Activated CD8-positive, alpha-beta memory T cell treated with anti-CD3 and anti-CD28 coated beads for 1 hour (primary cell): ENCODE measurements at places on chromosomes 1 and 21.

DNA sequence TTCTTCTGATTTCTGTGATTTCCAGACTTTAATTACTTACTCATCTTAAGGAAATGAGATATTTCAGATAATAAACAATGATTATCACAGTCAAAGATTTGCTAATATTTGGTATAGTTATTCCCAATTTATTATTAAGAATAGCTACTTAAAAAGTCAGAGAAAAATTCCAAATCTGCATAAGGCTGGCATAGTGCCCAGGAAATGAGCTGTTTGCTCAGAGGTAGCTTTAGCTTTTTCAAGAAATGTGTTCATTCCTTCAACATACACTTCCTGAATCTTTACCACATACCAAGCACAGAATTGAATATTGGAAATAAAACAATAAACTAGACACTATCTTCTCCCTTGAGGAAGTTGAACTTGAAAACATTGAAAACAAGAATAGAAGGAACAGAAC lies 44.3 kb upstream of the KCNK1 start:
- no peak for DNase-seq

GRCh38 chr1:187871177-187871845 lies 1042.6 kb downstream of the PLA2G4A start:
- no peak for DNase-seq

DNA sequence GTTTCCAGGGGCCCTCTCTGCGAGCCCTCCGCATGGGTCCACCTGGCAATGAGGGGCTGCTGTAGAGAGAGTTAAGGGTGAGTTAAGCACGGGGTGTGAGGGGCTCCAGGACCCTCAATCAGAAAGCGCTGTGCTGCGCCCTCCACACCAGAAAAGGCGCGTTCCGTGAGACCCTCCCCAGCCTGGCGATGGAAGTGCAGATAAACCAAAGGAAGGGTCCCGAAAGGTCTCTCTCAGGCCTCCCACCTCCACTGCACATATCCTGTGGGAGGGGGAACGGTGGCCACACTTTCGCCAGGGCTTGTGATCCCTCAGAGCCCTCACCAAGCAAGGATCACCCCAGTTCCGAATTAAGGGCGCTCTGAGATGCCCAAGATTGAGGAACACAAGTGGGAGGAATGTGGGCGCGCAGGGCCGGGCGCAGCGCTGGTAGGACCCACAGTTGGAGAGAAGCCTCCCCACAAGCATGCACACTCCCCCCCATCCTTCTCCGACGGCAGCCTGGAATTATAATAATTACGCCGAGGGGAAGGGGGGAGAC lies 1.1 kb downstream of the WNT3A start:
- no peak for DNase-seq

GRCh38 chr1:191290441-191290840 lies 812.8 kb upstream of the BRINP3 start:
- DNase-seq = no peak

- no peak for DNase-seq
Measured at GRCh38 chr1:222038971-222039370, 297.1 kb upstream of the DUSP10 start.

DNA sequence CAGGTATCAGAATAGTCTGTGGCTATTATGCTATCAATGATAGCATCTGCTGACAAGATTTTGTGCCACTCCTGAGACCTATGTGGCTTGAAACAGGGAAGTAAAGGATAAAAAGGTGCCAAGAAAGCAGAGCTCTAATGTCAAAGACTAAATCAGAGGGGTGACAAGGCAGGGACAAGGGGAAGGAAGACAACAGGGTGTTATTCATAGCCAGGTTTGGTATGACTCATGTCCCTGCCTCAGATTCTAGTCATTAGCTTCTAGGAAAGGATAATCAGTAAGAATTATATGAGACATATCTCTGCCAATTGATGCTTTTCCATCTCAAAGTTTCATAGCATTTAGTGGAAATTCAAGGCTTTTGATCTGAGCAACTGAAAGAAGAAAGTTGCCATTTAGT lies 31.8 kb upstream of the PLD5 start:
- DNase-seq = no peak

DNA sequence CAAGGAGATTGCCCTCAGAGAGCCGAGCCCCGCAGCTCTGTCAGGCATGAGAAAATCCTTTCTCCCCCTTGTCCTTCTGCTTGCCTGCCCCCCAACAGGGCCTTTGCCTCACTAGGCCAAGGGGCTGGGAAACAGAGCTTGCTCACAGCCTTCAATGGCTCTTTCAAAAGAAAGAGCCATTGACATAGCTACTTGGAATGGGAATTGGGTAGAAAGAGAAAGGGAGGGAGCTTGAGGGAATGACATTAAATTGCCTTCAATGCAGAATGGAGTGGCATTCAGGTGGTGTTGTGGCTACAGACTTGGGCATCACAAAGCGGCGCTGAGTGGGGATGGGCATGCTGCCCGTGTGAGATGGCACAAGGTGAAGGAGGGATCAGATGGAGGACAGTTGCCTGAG lies 13.2 kb downstream of the SYT11 start:
- no peak for DNase-seq

DNA sequence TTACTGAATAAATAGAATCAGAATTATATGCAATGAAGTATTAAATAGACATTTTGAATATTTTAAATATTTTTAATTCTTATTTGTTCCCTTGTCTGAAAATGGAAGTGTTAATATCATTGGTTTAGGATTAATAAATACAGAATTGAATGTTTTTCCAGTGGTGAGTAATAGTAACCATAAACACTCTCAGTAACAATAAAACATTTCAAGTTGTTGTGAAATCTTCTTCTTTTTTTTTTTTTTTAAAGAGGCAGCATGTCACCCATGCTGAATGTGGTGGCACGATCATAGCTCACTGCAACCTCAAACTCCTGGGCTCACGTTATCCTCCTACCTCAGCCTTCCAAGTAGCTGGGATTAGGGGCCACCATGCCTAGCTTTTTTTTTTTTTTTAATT lies 86.2 kb upstream of the ZBTB18 start:
- no peak for DNase-seq

DNA sequence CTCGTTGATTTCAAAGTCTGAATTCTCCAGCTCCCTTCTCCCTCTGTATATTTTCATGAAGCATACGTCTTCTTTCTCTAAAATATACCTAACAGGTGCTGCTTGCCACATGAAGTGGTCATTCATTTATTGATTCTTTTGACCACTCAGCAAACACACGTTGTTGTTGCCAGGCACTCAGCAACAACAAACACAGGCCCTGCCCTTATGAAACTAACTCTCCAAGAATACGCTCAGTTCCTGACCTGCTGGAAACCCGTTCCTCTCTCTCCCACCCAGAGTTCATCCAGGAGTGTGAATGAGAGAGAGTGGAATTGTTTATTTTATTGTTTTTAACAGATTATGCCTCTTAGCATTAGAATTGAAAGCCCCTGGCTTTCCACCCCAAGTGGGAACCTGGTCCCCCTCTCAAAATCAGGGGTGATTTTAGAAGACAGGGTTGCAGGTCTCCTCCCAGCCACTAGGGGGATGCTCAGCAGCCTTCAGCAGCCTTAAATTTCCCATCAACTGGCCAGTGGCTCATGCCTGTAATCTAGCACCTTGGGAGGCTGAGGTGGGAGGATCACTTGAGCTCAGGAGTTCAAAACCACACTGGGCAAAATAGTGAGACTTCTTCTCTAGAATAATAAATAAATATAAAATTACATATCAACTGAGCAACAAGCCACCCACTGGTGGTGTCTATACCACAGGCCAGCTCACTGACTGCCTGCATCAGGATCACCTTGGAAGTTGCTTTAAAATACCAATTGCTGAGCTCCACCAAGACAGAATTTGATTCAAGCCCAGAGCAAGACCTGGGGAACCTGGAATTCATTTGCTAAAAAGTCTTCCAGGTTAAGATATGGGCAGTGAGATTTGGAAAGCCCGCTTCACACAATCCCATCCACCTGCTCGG lies 181.0 kb upstream of the KLHDC7A start:
- DNase-seq = no peak

DNA sequence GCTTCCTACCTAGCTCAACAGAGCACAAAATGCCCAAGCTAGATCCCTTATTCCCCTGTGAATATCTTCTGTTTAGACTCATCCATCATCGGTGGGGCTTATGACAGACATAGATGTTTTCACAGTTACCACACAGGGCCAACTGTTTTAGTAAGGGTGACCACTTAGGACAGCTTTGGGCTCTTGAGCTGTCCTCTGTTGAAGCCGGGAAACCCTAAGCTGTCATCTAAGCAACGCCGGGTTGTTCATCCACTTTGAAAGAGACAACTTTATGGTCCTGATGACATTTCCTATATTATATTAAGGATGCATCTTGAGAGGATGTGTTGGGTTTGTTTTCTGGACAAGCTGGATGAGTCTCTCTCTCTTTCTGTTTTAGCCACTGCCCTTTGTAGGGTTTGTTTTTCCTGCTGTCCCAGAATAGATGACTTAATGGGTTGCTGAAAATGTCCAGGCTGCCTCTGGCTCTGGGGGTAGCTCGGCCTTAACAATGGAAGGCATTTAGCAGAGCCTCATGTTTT lies 110.5 kb upstream of the UBE2U start:
- DNase-seq = no peak

DNA sequence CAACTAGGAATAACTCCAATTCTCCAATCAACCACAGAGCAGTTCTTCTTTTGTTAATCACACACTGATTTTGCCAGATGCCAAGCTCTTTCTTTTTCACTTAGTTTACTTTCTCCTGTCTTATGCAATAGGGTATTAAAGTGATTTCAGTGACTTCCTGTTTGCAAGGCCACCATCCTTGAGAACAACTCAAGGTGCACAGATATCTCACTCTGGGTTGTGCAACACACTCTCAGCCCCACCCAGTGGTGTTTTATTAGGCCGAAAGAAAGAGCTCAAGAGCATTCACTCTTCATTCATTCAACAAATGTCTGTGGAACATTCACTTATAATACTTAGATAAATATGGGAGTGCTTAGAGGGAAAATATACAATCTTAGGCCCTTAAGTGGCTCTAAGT lies 352.5 kb downstream of the ZNF326 start:
- DNase-seq = no peak

DNA sequence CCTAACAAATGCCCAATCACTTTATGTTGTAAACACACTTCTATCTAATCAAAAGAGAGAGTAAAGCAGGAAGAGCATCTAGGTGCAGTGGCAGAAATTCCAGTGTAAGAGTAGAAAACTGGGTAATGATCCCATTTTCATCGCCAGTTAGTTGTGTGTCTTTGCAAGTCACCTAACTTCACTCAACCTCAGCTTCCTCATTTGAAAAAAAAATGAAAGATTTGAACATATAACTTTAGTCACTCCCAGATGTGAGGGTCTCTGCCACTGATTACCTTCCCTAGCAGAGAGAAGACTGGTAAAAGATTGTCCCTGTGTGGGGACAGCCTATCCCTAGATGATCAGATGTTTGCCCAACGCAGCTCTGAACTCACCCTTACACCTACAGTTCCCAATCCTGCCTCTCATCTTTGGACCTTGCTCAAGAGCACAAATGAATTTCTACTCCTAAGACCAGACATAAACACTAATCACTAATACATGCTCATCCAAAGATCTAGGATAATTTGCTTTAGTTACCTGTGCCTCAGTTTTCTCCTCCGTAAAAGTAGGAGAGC lies 25.2 kb upstream of the DUSP23 start:
- no peak for DNase-seq

- no peak for DNase-seq
Measured at GRCh38 chr21:31222142-31222541, 121.9 kb downstream of the TIAM1 start.

GRCh38 chr1:91730801-91731732 lies 154.9 kb downstream of the TGFBR3 start:
- no peak for DNase-seq

DNA sequence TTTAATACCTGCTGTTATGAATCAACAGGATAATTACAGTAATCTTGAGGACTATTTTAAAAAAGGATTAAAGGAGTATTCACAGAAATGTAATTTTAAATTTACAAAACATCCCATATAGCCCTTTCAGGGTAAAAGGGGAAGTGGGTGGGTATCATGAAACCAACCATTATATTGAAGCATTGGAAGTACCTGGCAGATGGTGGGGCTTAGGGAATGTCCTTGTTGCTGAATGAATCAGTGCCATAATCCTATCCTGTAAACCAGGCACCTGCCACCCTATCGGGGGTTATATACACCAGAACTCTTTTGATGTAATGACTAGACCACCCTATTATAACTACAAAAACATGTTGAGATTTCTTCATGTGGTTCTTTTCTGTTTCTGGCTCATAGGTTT lies 30.4 kb downstream of the CDC14A start:
- DNase-seq = no peak

- DNase-seq = peak; percentile 48
Measured at GRCh38 chr1:43836267-43836951, 97.2 kb upstream of the ARTN start.

DNA sequence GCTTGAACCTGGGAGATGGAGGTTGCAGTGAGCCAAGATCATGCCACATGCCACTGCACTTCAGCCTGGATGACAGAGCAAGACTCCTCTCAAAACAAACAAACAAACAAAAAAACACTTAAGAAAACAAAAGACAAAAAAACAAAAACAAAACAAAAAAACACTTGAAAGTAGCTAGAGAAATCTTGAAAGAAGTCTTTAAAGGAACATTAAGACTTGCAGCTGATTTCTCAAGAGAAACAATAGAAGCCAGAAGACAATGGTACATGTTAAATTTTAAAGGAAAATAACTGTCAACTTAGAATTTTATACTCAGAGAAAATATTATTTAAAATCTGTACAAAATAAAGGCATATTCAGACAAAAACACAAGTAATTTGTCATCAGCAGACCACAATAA lies 71.3 kb downstream of the HLX start:
- no peak for DNase-seq

DNA sequence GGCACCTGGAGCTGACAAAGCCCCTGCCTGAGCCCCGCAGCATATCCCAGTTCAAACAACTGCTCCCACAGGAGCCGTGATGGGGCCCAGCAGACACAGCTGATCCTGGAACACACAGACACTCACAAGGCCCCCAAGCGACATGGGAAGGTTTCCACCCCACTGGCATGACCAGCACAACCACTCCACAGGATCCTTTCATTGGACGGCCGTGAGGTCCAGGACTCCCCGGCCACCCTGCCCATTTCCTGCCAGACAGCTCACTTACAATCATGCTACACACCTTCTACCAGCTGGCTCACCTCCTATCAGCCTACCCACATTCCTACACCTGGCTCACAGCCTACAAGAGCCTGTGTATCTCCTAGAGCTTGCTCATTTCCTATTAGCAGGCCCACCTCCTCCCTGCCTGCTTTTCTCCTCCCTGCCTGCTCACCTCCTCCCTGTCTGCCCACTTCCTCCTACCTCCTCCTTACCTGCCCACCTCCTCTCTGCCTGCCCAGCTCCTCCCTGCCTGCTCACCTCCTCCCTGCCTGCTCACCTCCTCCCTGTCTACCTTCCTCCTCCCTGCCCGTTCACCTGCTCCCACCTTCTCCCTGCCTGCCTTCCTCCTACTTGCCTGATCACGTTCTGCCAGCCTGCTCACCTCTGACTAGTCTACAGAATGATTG lies 73.9 kb downstream of the MATN1 start:
- DNase-seq = no peak

DNA sequence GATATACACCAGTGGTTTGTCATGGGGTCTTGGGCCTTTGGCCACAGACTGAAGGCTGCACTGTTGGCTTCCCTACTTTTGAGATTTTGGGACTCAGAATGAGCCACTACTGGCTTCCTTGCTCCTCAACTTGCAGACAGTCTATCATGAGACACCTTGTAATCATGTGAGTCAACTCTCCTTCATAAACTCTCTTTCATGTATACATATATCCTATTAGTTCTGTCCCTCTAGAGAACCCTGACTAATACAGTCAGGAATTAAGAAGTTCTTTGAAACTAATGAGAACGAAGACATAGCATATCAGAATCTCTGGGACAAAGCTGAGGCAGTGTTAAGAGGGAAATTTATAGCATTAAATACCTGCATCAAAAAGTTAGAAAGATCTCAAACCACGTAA lies 110.8 kb downstream of the SLC5A9 start:
- DNase-seq = no peak

GRCh38 chr1:104466068-104466467 lies 716.4 kb downstream of the AMY1C start:
- no peak for DNase-seq
